ENCODE measurements at places on chromosomes 5 and 9. TPM values are rescaled to one million over a fixed set of nuclear protein-coding genes. Genes with fewer than 3 reads are reported as not detected.

The ASPN gene
- 2.9 TPM for total RNA-seq

The ARHGEF37 gene
- 4.6 TPM for total RNA-seq

The ORM2 gene
- total RNA-seq, result not detected

The PCDHB3 gene
- total RNA-seq, result 19.7 TPM

The ASB6 gene
- 14.5 TPM for total RNA-seq

The PDCD1LG2 gene
- 0.09 TPM for total RNA-seq

The MOB3B gene
- 5.6 TPM for total RNA-seq

The FOXD4L3 gene
- not detected for total RNA-seq

The N4BP3 gene
- total RNA-seq, result 10.8 TPM

The LHX3 gene
- not detected for total RNA-seq

The RETREG1 gene
- total RNA-seq, result 25.0 TPM

The PCDHA9 gene
- 22.7 TPM for total RNA-seq

The FGF18 gene
- 0.36 TPM for total RNA-seq

The OR1Q1 gene
- total RNA-seq, result not detected

The LCN15 gene
- total RNA-seq, result not detected

The TAF11L5 gene
- total RNA-seq, result not detected

The ARHGEF39 gene
- total RNA-seq, result 1.3 TPM

The PTGDS gene
- 67.5 TPM for total RNA-seq

The CYLC2 gene
- not detected for total RNA-seq

Measured in cerebellum (tissue), 4 donors.